ENCODE measurements at places on chromosomes 4 and X.

GRCh38 chr4:9919047-9919446, 102.2 kb downstream of the SLC2A9 start:
- no peak for DNase-seq

DNA sequence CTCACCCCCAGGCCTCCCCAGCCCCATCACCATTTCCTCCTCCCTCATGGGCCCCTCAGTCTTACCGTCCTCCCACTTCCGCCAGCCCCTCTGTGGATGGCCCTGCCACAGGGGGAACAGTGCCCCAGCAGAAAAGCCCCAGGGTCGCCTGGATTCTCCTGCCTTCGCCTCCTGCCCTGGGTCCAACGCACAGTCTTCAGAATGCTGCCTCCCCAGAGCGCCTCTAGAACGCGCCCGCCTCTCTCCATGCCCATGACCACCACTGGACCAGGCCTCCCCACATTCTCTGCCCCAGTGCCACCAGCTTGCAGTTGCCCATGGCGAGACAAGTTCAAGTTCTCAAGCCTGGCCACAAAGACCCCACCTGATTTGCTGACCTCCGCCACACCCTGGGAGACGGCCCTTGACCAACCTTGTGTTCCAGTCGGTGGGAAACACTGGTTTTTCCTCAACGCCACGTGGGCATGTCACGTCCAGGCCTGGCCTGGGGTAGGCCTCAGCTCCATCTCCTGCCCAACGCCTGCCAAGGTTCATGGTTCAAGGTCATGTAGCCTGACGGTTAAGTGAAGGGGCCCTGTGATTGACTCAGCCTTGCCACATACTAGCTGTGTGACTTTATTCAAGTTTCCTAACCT, 634 bp upstream of the PLXNB3 start:
- DNase-seq: no peak

DNA sequence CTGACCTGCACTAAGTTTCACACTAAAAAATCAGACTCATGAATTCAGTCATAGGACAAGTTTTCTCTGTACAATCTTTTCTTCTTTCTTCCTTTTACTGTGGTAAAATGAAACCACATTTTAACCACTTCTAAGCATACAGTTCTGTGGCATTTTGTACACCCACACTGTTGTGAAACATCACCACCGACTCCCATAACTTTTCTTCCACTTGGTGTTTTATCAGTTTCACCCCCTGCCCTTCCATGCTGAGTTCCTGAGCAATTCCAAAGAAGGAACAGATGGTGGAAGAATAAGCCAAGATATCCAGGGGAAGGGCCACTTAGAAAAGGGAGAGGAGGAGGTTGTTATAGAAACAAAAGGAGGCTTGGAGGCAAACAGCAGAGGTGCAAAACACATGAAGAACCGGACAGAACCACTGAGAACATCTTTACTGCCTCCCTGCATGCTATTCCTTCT, 22.6 kb downstream of the SLC25A4 start:
- DNase-seq: no peak

GRCh38 chr4:65069177-65069576, 601.1 kb downstream of the EPHA5 start:
- no peak for DNase-seq

DNA sequence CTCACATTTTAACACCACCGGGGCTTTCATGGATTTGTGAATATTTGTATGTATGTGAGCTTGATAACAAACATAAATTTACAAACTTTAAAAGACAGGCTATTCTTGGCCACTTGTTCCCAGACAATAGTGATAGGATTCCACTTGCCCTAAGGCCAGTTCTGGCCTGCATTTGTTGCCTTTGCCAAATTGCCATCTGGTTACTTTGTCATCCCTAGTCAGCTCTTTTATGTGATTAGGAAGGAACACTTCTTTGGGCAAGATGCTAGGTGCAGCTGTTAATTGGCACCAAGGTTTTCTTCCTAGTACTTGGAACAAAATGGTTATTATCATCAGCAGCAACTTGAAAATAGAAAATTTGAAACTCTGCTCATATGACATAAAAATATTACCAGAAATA, 63.3 kb downstream of the CCSER1 start:
- DNase-seq: no peak

DNA sequence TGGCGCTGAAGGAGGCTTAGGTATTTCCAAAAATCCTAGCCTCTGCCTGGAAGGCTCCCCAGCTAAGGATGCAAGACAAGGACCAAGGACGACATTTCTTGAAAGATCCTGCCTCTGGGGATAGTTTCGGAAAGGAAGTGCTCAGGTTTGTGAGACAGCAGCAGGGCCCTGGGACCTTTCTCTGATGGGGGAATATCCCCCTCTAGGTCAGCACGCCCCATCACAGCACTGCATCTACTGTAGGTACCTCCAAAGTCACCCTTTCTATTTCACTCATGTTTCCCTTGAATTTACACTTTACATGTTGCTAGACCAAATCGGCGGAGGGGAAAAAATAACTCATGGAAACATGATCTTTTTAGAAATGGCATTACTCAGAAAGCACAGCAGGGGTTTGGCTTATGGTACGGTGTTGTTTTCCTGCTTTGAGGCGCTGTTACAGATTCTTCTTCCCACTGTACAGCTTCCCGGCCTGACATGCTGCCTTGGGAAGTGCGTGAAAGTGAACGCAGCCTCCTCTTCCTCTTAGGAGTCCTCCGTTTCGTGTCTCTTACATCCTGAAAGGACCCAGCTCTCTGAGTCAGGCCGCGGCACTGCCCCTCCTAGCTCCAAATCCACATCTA, 77.2 kb upstream of the DHRSX start:
- no peak for DNase-seq

DNA sequence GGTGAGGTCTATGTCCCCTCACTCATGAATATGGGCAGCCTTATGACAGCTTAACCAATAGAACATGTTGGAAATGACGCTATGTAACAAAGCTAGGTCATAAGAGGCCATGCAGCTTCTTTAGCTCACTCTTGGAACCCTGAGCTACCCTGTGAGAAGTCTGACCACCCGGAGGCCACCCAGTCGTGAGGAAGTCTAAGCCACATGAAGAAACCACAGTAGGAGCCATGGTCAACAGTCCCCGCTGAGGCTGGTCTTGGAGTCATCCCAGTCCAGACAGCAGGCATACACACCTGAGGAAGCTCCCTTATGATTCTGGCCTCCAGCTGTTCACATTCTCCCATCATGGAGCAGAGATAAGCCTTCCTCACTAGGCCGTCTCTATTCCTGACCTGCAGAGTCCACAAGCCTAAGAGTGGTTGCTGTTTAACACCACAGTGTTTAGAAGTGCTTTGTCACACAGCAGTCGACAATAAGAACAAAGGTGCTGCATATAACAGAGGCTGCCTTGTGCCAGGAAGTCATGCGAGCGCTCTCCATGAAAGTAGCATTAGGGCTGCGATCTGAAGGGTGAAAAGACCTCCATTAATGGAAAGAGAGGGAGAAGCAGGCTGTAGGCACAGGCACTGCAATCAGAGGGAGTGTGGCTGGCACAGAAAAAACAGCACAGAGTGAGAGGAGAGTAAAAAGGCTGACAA, 38.2 kb downstream of the TSPAN5 start:
- DNase-seq: no peak

Data from urothelium cell line (cell line).